ENCODE measurements at places on chromosomes 4 and X.

DNA sequence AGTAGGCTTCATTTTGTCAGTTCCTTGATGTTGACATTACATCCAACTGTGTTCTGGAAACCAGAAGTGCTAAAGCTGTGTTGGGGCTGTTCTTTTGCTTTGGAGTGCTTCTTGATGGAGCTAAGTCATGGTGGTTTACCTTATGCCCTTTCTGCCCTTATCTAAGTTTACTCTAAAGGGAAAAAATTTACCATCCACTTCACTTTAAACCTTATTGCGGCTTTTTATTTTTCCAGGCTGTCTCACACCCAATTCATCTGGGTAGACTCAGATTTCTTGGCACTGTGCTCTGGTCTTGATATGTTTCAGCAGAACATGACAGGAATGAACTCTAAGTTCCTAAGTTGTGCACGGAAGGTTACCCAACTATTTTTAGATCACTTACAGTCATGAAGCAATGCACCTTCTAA is 104.7 kb upstream of the TTC29 start:
- no peak for DNase-seq

- no peak for DNase-seq
Observed at GRCh38 chr4:33255507-33255906, 2535.3 kb downstream of the PCDH7 start.

- no peak for DNase-seq
Observed at GRCh38 chrX:11346121-11346682, 53.0 kb downstream of the AMELX start.

DNA sequence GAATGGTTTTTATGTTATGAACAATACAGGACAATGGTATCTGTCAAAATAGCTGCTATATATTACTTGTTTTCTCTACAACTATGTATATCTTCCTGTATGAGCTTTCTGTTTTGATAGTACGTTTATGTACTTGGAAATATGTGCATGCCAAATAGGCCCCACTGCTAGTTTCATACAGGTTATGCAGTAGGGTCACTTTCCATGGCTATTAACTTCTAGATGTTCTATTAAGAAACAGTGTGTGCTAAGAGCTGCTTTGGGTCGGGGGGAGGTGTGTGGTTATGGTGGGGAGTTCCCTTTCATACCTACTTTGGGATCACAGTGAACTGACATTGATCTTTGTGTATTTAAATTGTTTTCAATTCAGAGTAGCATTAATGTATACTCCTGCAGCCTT is 30.9 kb downstream of the RBPJ start:
- no peak for DNase-seq

DNA sequence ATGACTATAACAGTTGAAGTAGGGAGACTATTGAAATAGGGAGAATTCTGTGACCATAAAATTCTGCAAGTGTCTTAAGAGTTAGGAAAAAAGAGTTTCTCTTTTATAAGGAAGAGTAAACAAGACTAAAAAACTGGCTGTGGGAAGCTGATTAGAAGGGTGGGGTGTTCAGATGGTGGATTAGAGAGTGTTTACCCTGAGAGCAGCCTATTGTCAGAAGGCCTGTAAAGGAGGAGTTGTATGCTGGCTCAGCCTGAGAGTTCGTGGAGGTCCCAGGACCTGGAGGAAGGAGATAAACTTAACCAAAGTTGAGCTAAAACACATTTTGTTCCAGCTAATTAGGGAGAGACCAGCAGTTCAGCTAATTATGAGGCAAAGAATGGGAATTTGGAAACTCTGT is 629.7 kb downstream of the PCDH7 start:
- DNase-seq = no peak

DNA sequence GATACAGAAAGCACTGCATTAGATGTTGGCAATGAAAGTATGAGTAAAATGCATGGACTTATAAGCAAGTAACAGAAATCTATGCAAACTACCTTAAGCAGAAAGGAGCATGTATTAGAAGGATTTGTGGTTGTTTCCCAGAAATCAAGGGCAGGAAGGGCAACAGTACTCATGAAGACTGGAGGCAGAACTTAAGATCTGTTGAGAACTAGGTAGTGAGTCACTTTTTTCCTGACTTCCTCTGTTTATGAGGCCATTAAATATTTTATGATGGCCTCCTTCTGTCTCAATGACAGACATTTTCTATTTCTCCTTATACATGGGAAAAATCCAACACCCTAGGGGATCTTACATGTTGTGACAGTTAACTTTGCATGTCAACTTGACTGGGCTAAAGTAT is 398.2 kb downstream of the MID1IP1 start:
- DNase-seq = no peak

DNA sequence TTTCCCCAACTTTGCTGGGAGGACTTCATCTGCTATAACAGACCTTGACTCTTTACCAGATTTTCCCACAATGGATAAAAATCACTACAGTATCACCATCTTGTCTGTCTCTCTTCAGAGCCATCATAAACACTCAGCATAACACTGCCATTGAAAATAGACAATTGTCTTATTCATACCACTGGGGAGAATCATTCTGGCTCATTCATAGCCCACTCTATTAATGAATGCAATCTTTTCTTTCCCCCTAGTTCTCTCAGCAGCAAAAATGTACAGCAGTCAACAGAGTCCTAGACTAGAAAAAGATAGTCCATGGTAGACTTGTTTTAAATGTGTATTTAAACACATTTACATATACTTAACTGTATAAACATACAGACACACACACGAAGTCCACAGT is 19.2 kb downstream of the SLC9A7 start:
- DNase-seq = no peak

DNA sequence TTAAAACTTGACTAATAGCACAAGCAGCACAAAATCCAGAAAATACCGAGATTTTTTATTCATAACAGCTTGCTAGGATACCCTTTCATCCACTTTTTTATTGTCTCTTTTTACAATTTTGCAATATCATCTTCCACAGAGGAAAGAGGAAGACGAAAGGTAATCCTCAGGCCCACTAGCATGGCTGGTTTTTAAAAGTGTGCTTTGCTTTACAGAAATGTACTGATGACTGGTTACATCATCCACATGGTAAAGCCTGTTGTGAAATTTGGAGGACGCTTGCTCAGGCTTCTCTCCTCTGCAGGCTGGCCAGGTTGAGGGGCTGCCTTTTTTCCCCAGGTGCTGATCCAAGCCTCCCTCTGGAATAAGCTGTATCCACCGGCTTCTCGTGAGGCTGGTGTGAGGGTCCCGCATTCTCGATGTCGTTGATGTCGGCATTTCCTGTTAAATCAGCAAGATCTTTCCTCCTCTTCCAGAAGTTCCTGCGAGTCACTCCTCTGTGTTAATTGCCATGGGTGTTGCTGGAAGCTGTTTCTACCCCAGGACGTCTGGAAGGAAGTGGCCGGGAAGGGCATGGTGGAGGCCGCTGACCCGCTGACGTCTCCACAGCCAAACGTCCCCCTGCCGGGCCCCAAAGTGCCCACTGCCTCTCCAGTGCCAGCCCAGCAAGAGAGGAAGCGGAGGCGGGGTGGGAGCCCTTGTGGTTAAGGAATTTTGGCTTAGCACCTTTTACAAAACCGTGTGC is 5.8 kb upstream of the DGKQ start:
- DNase-seq = no peak

DNA sequence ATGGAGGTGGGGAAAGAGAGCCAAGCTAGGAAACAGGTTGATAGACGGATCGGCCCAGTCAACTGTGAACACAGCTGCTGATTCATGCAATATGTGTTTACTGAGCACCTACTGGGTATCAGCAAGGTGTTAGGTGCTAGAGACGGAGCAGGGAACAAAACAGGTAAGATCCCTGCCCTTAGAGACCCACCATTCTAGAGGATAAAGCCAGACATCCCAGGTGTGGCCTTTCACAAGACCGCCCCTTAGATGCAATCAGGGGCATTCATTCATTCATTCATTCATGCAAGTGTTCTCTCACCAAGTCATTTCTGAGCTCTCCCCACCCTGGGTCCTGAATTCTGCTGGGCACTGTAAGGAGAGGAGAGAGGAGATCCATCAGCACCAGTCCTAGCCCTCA is 20.2 kb upstream of the MTM1 start:
- no peak for DNase-seq

DNA sequence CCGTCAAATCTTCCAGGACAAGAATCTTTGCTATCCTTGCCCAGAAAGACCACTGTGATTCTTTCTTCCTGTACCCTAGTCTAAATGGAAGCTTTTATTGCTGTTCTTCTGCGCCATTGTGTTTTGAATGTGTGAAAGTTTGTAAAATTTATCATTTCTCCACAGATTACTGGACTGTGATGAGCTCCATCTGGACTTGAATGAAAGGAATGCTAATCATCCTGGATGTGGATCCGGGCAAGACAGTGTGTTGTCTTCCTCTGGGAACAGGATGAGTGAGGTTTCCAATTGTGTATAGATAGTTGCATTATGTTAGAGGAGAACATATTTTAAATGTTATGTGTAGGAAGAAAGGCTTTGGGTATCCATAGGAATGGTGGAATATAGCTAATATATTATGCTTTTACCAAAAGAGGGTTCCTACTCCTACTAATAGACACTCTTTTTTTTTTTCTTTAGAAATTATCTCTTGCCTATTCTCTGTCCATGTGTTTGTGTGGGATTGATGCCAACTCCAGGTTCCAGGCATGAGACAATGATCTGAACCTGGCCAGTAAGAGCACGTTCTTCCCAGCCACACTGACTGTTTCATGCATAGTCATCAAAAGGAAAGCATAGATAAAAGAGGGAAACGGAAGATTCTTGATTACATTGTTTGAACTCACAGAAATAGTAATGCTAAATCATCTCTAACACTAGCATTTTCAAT is 803.6 kb upstream of the ADGRL3 start:
- DNase-seq = no peak

DNA sequence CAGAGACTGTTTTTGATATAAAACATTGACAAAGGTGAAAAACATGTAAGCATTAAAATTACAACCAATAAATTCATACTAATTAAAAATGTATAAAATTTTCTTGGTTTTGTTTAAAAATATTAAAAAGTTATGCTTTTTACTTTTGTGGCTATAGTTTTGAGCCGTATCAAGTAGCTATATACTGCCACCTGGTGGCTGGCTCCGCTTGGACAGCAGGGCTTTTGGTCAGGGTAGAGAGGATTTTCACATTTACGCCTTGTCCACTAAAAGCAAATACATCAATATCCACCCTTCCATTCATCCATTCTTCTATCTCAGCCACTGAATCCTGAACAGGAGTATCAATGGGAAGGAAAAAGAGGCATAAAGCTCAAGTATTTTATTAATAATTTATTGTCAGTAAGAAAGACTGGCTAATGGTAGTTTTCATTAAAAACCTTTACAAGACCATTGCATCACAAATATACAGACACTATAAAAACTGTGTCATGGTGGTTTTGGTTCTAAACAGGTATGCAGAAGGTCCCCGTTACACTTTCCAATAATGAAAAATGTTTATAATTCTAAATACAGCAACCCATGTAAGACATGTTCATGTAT is 32.1 kb upstream of the MTNR1A start:
- DNase-seq = peak; percentile 34

- DNase-seq = no peak
Observed at GRCh38 chrX:118742176-118742575, 14.8 kb downstream of the IL13RA1 start.

DNA sequence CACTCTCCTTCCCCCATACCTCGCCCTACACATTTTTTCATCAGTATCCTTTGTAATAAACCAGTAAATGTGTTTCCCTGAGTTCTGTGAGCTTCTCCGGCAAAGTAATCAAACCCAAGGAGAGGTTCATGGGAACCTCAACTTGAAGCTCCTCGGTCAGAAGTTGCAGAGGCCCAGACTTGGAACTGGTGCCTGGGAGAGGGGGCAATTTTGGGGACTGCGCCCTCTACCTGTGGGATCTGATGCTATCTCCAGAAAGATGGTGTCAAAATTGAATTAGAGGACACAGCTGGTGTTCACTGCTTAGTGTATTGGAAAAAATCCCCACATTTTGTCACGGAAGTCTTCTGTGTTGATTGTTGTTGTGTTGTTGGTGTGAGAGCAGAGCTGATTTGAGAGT is 70.6 kb downstream of the ATP11C start:
- DNase-seq = no peak

DNA sequence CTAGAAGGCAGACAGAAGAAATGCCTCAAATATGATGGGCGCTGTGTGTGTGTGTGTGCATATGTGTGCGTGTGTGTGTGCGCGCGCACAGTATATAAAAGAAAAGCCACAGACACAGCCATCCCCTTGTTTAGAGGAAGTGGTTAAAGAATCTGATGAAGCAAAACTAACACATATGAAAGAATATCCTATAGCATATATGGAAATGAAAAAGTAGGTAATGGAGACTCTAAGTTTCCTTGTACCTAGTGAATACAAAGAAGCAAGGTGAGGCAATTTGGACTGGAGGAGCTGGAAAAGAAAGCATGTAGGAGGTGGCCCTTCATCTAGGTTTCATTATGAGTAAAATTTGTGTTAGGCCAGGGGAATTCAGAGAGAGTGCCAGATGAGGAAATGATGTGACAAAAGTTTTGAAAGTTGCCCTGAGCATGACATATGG is 58.6 kb upstream of the MCF2 start:
- no peak for DNase-seq

- no peak for DNase-seq
Observed at GRCh38 chr4:38145033-38145678, 185.0 kb downstream of the PTTG2 start.

- no peak for DNase-seq
Observed at GRCh38 chr4:106019771-106020170, 124.5 kb downstream of the NPNT start.

- DNase-seq = no peak
Observed at GRCh38 chr4:7924163-7924562, 15.5 kb downstream of the AFAP1 start.

DNA sequence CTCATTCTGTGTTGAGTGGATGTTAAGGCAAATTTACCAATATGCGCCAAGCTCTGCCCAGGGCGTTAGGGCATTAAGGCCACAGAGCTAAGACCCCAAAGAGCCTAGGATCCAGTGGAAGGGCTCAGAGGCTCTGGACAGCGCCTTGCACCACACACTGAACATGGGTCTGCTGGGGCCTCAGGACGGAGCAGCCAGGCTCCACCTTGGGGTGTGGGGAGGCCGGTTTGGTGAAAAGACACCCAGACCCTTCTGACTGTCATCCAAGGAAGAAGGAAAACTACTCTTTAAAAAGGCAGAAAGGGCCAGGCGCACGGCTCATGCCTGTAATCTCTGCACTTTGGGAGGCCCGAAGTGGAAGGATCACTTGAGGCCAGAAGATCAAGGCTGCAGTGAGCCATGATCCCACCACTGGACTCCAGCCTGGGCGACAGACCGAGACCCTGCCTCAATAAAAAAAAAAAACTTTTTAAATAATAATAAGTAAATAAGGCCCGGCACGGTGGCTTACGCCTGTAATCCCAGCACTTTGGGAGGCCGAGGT is 1.3 kb upstream of the MRFAP1 start:
- no peak for DNase-seq

- no peak for DNase-seq
Observed at GRCh38 chr4:154578919-154579318, 11.6 kb downstream of the FGA start.

DNA sequence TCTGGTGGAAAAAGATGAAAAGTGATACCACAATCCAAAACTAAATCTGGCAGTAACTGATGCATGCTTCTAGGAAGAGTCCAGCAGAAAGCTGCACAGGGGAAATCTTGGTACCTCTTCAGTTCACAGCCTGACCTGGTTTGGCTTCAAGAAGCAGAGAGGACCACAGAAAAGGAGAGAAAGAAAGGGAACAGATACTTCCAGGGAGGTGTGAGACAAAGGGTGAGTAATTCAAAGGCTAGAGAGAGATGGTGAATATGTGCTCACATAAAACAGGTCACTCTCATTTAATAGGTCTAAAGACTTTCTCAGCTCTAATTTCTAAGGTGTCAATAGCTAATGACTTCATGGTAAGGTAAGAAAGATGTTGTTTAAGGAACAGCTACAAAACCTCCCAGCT is 11.2 kb downstream of the FGFBP2 start:
- DNase-seq = no peak

Measured in T-helper 1 cell (primary cell).